CD4-positive, alpha-beta memory T cell (primary cell): ENCODE measurements at places on chromosomes 1 and 21.

- DNase-seq, result no peak
These were observed 21.7 kb downstream of the SLC26A9 start for GRCh38 chr1:205921570-205921909.

DNA sequence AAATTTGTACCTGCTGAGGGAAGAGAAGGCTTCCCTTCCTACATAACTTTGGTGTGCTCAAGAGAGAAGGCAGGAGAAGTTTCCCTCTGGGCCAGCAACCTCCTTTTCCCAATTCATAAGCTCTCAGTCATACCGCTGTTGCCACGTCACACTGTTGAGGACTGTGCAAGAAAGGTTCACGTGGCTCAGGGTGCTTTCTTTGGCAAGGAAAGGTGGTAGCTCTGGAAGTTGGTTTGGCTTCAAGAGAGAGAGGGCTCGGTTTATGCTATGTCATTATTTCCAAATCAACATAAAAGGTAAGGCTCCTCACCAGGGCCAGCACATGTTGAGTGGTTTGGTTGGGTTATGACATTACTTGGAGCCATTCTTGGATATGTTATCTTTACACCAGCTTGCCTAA is 77.3 kb downstream of the TNFSF18 start:
- DNase-seq, result no peak

GRCh38 chr1:219847215-219847855 is 81.0 kb downstream of the SLC30A10 start:
- DNase-seq, result no peak

DNA sequence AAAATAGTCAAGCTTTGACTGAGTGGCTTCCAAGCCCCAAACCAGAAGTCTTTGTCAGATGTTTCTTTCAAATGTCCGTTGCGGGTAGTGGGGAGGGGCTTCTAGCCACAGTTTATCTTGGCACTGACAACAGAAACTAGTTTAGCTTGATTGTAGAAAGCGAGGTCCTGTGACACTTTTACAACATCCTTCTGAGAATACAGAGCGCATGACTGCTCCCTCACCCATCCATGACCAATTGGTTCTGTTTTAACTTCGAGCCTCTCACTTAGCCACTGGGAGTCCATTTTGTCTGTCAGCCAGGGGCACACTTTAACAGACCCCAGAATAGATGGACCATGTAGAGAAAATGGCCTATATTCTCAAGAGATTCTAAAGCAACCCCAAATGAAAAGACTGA is 199.2 kb upstream of the ST6GALNAC5 start:
- no peak for DNase-seq

GRCh38 chr1:33297911-33298622 is 22.8 kb downstream of the A3GALT2 start:
- DNase-seq, result no peak

- no peak for DNase-seq
These were observed 43.7 kb downstream of the NIBAN1 start for GRCh38 chr1:184930645-184931044.

DNA sequence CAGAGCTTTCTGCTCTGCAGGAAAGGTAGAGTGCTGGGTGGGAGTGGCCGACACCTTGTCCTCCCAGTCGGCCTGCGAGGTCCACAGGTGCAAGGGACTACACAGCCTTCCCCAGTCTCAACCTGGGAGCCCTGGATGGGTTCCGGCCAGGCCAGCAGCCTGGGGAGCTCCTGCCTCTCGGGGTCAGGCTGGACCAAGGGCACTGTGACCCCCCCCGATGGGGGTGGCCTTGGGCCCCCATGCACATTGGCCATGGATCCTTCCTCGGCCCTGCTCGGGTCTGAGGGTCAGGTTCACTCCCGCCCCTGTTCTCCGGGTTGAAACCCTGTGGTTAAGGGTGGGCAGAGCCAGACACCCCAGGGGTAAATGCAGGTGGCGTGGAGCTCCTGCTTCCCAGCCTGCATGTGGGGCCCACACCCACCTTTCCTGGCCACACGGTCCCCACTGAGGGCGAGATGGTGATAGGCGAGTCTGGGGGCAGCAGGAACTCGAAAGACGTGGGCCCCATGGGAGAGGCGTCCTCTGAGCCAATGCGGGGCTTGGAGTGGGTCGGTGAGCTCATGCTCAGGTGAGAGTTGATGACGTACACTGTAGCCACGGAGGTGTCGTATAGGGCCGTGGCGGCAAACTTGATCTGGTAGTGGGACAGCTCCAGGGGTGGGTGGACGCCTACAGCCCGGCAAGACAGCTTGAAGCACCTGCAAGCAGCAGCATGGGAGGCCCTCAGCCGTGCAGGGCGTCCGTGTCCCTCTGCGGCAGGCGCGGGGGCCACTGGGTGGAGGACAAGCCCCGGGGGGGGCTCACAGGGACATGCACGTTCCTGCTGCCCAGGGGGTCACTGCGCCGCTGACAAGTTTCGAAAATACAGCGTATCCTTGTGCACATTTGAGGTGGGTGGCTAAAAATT is 10.8 kb upstream of the TMEM52 start:
- no peak for DNase-seq
